Right hindlimb (tissue), 1 donor: ENCODE measurements at places on chromosomes 5 and 9.

GRCh38 chr5:60843386-60843935 is 608 bp downstream of the ELOVL7 start:
- peak; percentile 21 for DNase-seq

DNA sequence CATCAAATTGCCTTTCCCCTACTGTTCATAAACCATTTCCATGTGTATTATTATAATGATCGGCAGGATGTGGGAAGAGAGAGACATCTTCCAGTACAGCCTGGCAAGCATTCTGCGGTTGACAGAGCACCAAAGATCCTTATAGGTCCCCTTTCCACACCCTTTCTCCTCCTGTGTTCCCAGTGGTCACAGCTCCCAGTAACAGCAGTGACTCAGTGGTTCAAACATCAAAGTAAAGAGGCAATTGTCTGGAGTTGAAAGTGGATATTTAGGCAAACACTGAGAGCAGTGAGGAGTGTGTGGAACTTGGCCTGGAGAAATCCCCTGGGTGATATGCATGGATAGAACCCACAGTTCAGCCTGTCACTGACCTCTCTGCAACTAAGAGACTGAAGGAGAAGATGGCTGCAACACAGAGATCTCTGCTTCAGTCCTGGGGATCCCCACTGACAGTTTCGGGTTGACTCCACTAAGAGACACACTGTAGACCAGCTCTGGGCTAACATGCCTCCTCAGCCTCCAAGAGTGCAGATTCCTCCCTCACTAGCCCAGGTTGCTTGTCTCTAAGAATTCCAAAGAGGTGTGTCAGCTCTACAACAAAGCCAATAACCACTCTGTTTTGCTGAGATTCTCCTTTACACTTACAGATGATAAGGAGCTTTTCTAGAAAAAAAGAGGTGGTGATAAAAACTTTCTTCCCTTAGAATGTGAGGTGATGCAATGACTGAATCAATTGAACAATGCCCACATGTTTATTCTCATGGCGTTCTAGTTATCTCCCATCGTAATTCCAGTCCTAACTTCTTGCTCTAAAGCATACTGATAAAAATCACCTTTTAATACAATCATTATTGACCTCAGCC is 94.4 kb upstream of the IL6ST start:
- no peak for DNase-seq

DNA sequence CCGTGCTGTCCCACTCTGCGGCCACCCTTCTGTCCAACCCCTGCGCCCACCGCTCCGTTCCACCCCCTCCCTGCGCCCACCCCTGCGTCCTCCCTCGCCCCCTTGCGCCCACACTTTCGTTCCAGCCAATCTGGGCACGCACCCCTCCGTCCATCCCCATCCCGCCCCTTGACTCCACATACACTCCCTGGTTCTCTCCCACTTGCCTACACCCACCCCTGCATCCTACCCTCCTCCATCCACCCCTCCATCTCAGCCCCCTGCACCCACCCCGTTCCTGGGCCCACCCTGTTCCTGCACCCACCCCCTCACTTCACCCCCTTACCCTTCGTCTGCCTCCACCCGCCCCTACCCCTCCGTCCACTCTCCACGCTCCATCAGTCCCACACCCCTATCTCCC is 7.0 kb downstream of the ADAMTS13 start:
- DNase-seq = no peak

DNA sequence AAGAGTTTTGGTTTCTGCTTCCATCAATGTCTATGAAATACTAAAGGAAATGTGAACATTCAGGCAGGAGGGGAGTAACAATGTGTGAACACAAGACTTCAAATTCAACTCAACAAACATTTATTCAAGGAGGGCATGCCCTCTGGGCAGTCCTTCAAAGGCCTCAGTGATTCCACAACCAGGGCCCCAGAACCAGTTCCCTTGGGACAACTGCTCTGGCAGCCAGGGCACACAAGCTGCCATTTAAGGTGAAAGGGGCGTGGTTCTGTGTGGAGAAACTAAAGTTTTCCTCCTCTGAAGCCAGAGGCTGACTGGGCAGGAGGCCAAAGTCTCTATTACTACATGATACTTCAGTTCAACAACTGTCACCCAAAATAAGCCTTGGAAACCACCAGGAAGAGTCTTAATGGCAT is 3.2 kb downstream of the RBM18 start:
- DNase-seq = peak; percentile 48

GRCh38 chr9:72351538-72352453 is 13.2 kb downstream of the ZFAND5 start:
- DNase-seq = no peak

GRCh38 chr9:114344188-114344566 is 14.5 kb downstream of the ORM2 start:
- DNase-seq = no peak

- DNase-seq = peak; percentile 73
These were observed 236.9 kb downstream of the GOLPH3 start for GRCh38 chr5:31937226-31937625.

GRCh38 chr9:123929870-123930831 is at the start of gene DENND1A:
TSS of gene DENND1A (minus strand) at chr9:123930126. CDS start at chr9:123929905, 221 bp downstream.
- peak; percentile 94 for DNase-seq

DNA sequence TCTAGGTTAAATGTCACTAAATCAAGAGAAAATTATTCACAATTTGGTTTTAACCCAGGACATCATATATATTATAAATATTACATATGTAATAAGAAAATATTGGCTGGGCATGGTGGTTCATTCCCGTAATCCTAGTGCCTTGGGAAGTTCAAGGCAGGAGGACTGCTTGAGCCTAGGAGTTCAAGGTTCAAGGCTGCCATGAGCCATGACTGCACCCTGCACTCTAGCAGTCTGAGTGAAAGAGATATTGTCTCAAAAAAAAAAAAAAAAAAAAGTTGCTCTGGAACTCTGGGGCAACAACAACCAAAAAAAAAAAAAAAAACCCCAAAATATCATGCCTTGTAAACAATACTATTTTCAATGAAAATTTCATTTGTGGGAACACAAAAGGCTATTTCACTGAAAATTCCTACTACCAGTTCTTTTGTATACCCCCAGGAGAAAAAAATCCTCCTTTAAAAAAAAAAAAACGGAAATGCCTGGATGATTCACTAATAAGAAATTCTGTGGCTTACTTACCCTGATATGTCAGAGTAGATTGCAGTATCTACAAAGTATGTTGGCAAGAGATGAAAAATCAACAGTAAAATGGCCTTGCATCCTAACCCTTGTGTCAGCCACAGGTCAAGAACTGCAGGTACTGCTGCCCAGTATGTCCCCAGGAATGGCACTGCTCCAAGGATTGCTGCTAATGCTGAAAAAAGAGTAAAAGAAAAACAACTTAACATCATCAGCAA is 22.6 kb upstream of the CTNNAL1 start:
- no peak for DNase-seq

GRCh38 chr5:367358-368130 is 46.0 kb downstream of the AHRR start:
- peak; percentile 9 for DNase-seq

GRCh38 chr9:27586304-27586703 is 13.0 kb upstream of the C9orf72 start:
- no peak for DNase-seq

DNA sequence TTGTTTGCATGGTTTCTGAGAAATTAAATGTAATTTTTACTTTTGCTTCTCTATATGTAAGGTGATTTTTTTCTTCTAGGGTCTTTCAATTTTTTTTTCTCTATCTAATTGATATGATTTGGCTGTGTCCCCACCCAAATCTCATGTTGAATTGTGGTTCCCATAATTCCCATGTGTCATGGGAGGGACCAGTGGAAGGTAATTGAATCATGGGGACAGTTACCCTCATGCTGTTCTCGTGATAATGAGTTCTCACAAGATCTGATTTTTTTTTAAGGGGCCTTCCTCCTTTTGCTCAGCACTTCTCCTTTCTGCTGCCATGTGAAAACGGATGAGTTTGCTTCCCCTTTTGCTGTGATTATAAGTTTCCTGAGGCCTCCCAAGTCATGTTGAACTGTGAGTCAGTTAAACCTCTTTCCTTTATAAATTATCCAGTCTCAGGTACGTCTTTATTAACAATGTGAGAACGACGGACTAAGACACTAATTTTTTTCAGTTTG is 150.8 kb downstream of the MTRR start:
- no peak for DNase-seq

DNA sequence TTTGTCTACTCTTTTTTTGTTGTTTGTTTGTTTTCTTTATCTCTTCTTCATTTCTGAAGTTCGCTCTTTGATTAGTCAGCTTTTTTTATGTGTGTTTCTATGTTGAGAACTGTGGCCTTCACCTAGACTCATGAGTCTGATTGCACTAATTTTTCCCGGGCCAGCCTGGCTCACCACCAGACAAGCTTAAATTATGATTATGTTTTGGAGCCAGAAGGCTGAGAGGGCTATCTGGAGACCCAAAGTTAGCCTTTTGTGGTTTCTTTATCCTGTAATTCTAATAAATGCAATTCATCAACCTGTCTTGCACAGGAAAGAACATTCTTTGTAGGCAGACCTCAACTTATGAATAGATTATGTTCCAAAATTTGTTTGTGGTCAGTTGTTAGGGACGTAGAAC is 20.8 kb upstream of the ACTBL2 start:
- no peak for DNase-seq

- no peak for DNase-seq
These were observed 209.4 kb downstream of the PIK3R1 start for GRCh38 chr5:68424799-68425537.

- DNase-seq = no peak
These were observed 45.3 kb upstream of the TMC1 start for GRCh38 chr9:72476100-72476499.

- DNase-seq = no peak
These were observed 106.4 kb downstream of the ZSWIM6 start for GRCh38 chr5:61438298-61438970.

DNA sequence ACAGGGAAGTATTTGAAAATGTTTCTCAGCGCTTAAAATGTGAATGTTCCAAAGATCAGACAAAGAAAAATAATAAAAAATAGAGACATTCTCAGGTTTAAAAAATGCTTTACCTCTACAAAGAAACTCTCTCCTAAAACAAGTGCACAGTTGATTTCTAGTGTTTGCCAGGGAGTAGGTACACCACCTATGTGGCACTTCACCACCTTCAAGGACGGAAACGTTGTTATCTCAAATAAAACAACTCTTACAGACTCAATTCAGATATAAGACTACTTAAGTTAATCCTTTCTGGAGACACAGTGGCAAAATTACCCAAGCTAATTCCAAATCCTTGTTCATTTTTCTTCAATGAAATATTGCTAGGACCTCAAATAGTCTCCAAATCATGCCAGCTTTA is 286.4 kb upstream of the ISL1 start:
- no peak for DNase-seq

- DNase-seq = no peak
These were observed 134.0 kb downstream of the FOXD1 start for GRCh38 chr5:73314395-73315257.

- DNase-seq = peak; percentile 16
These were observed 76.1 kb downstream of the ADAMTS2 start for GRCh38 chr5:179268966-179269693.

- DNase-seq = no peak
These were observed 285.3 kb downstream of the NR3C1 start for GRCh38 chr5:143118222-143118621.

GRCh38 chr9:94703488-94704140 is 22.9 kb upstream of the AOPEP start:
- DNase-seq = no peak

DNA sequence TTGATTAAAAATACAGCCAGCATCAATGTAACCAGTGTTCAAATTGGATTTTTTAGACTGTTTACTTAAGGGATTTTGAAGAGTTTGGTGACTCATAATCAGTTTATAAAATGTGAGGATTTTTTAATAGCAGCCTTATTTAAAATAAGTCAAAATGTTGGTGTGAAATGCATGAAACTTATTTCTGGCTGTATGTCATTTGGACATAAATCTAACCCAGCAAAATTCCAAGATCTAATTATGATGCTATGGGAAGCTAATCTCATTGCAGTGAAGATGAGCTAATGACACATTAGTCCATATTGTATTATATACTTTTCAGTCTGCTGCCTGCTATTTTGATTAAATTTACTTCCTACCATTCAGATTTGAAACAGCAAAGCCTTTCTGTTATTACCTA is 140.3 kb downstream of the AOPEP start:
- no peak for DNase-seq

DNA sequence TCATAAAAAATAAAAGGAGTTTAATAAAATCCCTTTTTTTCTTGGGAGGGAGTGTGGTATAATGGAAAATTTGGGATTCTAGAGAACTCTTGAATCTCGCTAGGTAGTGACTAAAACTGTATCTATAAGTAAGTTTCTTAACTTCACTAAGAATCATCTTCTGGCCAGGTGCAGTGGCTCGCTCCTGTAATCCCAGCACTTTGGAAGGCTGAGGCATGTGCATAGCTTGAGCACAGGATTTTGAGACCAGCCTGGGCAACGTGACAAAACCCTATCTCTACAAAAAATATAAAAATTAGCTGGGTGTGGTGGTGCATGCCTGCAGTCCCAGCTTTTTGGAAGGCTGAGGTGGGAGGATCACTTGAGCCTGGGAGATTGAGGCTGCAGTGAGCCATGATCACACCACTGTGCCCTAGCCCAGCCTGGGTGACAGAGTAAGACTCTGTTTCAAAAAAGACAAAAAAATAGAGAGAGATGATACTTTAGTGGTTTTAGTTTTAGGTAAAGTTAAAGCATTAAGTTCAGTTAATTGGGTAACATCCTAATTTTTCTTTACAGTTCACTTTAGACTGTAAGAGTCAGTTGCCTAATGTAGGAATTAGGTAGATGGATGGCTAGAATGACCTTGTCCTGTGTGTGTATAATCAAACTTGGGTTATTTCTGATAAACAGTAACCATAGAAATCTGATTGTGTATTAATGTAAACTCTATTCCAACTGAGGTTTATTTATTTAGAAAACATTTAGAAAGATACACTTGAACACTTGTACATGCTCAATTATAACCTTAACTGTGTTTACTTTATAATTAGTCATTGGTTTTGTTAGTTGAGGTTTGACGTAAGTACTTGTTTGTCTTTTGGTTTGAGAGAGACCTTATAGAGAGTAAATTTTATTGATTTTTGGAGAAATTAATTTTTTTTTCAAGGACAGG is 17.8 kb downstream of the UNC13B start:
- no peak for DNase-seq

GRCh38 chr5:59921816-59922215 is 28.3 kb upstream of the PDE4D start:
- DNase-seq = no peak

- DNase-seq = no peak
These were observed 5.5 kb downstream of the MAN2A1 start for GRCh38 chr5:109695005-109695926.

DNA sequence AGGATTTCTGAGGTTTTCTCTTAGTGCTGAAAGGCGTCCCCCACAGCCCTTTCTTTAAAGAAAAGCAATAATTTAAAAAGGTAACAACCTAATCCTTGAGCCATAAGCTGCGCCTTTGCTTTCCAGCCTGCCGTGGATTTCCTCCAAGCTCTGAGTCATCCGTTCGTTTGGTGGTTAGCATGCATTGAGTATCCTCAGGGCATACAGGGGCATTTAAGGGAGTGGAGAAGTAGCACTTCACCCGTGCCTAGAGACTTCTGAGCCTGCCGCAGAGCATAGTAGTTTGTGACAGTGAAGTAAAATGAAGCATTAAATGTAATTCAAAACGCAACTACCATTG is 892 bp upstream of the TNC start:
- peak; percentile 85 for DNase-seq
